ENCODE measurements at places on chromosomes 2 and 18. TPM values are rescaled to one million over a fixed set of nuclear protein-coding genes. Genes with fewer than 3 reads are reported as not detected.

Gene ELOA2
- not detected for total RNA-seq

Gene IL36G
- not detected for total RNA-seq

Gene ANKRD29
- total RNA-seq, result 21.5 TPM

Gene STON1
- 55.3 TPM for total RNA-seq

Gene RNF125
- total RNA-seq, result 8.5 TPM

- DNase-seq, result no peak
Observed at GRCh38 chr18:73638709-73639108, 508.9 kb downstream of the FBXO15 start.

- no peak for DNase-seq
Observed at GRCh38 chr2:8138525-8138922, 543.3 kb upstream of the ID2 start.

GRCh38 chr2:68784915-68785314 is 50.3 kb downstream of the ARHGAP25 start:
- no peak for DNase-seq

DNA sequence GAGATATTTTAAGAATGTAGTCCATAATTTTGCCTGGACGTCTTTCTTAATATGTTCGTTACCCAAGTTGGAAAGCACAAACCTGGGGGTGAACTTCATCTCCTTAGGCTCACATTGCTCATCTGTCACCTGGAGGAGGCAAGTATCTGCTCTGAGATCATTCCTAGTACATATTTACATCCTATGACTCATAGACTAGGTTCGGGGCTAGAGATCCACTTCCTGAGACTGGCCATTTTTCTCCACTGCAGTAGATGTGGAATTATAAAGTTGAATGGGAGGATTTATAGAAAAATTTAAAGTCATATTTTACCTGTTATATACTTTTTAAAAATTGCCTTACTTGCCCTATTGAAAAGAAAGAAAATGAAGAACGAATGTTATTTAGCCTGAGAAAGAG is 77.5 kb upstream of the PROKR1 start:
- no peak for DNase-seq

- DNase-seq, result no peak
Observed at GRCh38 chr2:100884145-100884621, 64.2 kb downstream of the NPAS2 start.

DNA sequence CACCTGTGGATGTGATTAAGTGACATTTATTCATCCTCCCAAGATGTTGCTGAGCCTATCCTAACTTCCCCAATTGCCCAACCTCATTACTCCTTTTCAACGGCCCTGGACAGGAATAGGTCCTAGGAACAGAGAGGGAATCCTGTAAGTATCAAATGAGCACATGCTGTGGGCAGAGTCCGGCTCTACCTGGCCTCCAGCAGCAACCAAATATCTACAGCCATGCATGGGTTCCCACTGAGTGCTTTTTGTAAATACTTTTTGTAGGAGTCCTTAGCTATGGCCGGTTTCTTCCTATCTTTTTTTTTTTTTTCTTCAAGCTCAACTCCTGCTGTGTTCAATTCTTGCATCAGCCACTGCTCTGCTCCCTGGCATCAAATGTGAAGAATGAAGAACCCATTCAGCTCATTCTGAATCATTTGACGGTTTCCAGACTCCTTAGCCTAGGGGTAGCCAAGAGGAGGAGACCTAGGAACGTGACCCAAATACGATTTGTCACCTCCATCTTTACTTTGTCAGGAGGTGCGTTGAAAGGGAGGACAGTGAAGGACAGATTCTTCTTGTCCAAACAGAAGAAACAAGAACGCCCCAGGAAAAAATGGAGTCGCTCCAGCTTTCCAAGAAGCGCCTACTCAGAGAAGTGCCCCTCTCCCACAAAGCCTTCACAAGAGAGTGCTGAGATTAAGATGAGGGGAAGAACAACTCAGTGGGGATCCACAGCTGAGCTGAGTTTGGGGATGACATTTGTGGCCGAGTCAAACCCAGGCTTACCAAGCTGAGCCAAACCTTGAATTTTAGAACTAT is 46.7 kb upstream of the LCLAT1 start:
- no peak for DNase-seq

DNA sequence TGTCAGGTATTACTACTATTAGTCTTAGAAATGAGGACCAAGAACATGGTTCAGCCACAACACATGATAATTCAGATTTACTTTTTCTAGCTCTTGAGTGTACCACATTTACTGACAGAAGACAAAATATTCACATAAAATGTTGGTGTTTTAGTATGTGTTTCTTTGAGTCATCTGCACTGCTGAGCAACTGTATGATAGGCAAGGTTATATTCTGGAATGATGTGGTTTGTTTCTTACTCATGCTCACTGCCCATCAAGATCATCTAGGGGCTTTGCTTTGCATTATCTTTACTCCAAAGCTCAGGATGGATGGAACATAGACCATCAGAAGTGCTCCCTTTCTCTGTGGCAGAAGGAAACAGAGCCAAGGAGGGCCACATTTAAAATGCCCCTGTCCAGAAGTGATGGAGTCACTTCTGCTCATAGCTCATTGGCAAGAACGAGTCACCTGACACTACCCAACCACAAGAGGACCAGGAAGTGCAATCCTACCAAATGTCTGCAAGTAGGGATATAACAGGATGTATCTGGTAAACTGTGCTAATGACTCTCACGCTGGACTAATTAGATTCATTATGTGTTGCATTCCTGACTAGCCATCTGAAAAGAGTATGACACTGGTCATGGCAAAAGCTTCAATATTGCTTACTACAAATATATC is 81.5 kb downstream of the DIS3L2 start:
- no peak for DNase-seq

GRCh38 chr2:147679191-147679954 is 165.5 kb upstream of the ACVR2A start:
- no peak for DNase-seq

- no peak for DNase-seq
Observed at GRCh38 chr2:119233326-119234020, 9.8 kb downstream of the STEAP3 start.

- DNase-seq, result no peak
Observed at GRCh38 chr2:105323111-105323510, 6.4 kb downstream of the TGFBRAP1 start.

GRCh38 chr2:130381619-130382018 is 25.8 kb downstream of the PTPN18 start:
- DNase-seq, result no peak

GRCh38 chr2:216701544-216701943 is 6.2 kb upstream of the IGFBP5 start:
- no peak for DNase-seq

DNA sequence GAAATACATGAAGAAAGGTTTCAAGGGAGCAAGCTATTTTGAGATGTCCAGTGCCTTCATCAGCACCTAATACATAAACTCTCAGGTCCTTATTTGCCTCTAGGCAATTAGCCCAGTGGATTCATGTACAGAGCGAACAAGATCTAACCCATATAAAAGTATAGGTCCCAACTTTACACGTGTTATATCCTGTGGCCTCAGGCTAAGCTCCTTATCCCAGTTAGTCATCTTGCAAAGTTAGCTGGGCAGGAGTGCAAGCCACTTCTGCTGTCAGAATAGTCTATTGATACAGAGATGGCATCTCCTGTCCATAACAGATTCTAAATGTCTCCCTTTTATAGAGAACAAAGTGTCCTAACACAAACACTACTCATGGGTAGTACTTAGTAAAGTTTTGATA is 203.9 kb upstream of the PIK3C3 start:
- no peak for DNase-seq

DNA sequence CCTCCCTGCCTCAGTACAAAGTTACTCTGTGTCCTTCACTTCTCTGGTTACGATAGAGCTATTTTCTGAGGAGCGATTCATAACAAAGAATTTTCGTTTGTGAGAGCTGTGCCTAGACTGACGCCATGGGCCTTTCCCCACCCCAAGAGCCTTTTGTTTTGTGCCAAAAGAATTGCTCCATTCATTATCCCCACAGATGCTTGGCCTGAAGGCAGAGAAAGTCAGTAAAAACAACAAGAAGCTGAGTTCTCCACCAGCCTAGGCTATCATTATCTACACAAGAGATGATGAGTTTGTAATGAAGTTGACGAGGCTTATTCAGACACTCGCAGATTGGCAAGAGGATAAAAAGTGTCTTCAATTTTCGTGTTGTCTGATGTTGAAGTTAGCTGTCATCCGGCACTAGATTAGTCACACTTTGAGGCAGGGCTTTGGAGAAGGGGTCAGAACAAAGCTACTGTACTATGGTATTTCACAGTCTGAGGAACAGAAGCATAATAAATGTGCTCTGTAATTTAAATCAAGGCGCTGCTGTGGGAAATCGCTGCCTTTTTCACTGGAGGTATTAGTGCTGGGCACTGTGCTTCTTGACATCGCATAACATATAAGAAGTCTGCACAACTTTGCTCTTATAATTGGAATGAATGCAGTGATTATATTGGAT is 278.4 kb upstream of the FIGN start:
- DNase-seq, result no peak

DNA sequence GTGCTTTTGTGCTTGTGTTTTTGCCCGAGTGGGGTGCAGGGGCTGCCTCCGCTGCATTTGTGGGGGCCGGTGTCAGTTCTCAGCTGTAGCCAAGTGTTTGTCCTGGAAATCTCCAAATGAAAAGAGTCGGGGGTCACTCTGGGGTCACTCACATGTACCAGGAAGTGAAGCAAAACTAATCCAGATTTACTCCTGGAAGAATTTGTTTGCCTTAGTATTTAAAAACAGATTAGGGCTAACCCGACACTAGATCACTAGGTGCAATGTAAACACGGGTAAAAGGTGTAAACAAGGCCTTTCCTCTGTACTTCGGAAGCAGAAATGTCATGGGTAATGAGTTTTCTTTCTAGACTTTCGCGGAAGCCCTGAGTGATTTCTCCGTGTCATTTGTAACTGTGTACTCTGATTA is 50.3 kb downstream of the GBX2 start:
- DNase-seq, result no peak

DNA sequence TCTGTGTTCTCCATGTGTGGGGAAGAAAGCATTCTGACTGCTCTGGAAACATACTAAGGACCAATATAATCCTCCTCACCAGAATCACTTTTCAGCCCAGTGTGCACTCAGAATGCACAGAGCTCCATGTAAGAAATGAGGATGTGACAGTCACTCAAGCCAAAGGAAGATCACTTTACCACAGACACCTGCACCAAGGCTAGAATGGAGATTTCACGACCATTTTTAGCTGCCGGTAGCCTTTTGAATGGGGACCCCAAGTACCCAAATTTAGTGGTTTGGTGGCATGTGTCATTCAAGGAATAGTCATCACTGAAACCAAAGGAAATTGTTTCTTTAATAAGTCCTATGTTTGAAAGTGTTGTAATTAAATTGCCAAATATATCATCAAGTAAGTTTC is 613.2 kb upstream of the ACVR2A start:
- DNase-seq, result no peak

All from sciatic nerve (tissue), 2 donors.